ENCODE measurements at places on chromosomes 11 and 22. TPM values are rescaled to one million over a fixed set of nuclear protein-coding genes. Genes with fewer than 3 reads are reported as not detected.

Gene MPZL2
- total RNA-seq: 36.9 TPM

Gene ART1
- total RNA-seq: not detected

Gene SLC22A12
- total RNA-seq: not detected

Gene GNAZ
- 6.0 TPM for total RNA-seq

DNA sequence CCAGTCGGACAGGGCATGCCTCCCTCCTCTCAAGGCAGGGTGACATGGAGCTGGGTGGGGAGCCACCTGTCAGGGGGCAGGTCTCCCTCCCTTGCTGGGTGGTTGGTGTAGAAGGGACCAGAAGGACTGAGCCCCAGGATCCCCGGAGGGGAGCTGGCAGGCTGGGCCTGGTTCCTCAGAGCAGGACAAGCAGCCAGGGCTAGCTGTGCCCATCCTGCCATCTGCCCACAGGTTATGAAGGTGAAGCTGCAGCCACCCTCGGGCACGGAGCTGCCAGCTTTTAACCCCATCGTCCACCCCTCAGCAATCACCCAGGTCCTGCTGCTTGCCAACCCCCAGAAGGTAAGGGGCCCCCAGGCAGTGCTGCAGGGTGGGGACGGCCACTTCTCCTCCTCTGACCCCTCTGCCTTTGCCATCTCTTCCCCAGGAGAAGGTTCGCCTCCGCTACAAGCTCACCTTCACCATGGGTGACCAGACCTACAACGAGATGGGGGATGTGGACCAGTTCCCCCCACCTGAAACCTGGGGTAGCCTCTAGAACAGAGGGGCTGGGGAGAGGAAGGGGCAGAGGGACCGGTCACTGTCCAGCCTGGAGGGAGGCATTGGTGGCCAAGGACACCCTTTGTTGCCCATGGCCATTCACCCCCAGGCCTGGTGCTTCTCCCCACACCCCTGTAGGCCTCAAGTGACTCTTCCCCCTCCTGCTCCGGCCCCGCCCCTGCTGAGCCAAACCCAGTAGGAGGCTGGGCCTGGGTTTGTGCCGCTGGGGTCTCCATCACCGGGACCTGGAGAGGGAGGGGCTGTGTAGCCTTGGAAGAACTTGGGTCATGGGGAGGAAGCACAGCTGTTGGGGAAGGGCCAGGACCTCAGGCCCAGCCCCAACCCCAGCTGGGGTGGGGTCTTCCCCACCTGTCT lies 7.0 kb upstream of the SH3BP1 start:
- DNase-seq: no peak

GRCh38 chr11:113982306-113982705 lies 7.4 kb downstream of the HTR3A start:
- no peak for DNase-seq

DNA sequence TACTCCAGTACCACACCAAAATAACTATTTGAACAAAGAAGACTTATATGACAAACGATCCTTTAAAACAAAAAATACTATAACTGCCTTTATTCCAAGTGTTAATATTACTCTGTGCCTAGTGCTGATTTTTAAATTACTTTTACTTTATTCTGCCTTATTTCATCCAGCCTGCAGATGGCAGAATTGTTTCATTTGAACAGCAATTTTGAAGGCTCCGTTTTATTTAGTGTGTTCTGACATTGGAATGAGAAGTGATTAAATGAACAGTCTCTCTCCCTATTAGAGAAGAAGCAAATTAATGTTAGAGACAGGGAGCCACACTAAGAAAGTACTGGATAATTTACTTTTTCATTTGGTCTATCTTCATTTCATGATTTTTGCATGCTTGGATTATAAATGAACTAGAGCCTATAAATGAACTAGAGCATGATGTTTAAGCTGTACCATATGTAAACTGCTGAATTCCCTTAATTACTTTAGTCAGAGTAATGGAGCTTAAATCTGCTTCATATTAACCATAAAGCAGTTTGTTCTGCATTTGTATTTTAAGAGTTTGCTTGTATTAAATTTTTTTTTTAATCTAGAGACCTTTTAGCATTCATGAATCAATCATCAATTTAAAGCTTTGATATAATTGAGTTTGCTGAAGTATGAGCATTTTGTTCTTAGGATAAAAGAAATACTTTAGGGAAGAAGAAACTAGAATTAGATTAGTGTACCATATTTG lies 9.8 kb downstream of the PDHX start:
- no peak for DNase-seq

- no peak for DNase-seq
Measured at GRCh38 chr11:72621008-72621610, 53.1 kb downstream of the PDE2A start.

All from mesothelial cell of epicardium (in vitro differentiated cells).